ENCODE measurements at places on chromosomes 3 and 15. TPM values are rescaled to one million over a fixed set of nuclear protein-coding genes. Genes with fewer than 3 reads are reported as not detected.

UBAP1L gene
- total RNA-seq = 0.43 TPM

- no peak for DNase-seq
Observed at GRCh38 chr3:170044795-170045244, 7.0 kb downstream of the GPR160 start.

THUMPD3 gene
- total RNA-seq = 38.9 TPM

DNA sequence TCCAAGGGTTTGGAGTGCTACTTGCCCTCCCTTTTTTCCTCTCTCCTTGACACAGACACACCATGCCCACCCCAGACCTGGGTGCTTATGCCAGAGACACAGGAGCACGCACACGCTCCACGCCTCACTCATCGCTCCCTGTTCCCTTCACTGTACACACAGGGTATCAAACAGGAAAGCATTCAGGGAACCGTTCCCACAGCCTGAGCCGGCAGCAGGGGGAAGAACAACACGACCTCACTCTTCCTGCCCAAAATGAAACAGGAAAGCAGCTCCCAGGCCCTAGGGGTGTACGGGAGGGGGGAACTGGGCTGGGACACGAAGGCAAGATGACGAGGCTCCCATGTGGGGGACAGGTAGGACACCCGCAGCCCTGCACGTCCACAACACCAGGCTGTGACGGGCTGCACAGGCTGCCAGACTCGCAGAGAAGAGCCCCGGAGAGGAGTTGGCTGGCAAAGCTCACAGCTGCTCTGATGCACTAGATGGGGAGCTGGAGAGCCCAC is 11.2 kb downstream of the DLL4 start:
- no peak for DNase-seq

DNA sequence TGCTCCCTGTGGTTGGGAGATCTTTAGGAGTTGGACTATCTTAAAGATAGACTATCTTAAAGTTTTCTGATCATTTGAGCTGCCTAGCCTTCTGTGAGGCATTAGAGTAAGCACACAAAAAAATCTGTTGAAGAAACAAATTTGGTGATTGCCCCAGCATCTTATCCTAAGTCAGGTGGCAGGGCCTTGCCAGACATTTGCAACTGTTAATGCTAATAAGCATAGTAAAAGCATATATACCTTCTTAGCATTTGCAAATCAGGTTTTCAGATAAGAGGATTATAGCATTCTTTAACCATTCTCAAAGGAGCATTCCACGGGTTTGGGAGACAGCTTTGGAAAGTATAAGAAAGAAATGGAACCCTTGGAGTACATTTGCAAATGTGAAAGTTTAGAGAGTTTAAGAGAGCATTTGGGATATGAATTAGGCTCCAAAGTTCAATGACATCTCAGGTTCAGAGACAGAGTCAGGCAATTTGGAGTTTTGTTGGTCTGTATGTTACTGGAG is 61.0 kb downstream of the SEMA6D start:
- no peak for DNase-seq

- peak; percentile 65 for DNase-seq
Observed at GRCh38 chr3:104909198-104909597, 457.5 kb upstream of the ALCAM start.

CHRNA7 gene
- under 0.01 TPM for total RNA-seq

GRCh38 chr3:128051837-128052594 is at the start of gene SEC61A1:
Gene SEC61A1 (plus strand): TSS chr3:128052437. CDS start chr3:128052553, 116 bp downstream.
- DNase-seq = peak; percentile 99

DNA sequence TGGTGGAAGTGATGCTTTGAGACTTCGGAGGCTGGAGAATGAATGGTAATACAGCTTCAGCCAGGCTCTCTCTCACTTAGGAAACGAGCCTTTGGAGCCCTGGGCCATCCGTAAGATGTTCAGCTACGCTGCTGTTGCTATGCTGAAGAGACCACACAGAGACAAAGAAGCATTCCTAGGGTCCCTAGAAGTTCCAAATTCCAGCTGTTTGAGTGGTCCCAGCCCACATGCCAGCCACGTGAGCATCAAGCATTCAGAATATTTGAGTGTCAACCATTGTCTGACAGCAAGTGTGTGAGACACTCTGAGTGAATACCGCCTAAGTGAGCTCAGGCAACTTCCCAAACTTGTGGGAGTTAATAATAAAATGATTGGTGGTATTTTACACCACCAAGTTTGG is 212.9 kb downstream of the CD47 start:
- no peak for DNase-seq

GRCh38 chr3:191074511-191074910 is 124.5 kb upstream of the OSTN start:
- DNase-seq = no peak

GRCh38 chr3:52231502-52232278 is 6.2 kb upstream of the TLR9 start:
- peak; percentile 75 for DNase-seq

DNA sequence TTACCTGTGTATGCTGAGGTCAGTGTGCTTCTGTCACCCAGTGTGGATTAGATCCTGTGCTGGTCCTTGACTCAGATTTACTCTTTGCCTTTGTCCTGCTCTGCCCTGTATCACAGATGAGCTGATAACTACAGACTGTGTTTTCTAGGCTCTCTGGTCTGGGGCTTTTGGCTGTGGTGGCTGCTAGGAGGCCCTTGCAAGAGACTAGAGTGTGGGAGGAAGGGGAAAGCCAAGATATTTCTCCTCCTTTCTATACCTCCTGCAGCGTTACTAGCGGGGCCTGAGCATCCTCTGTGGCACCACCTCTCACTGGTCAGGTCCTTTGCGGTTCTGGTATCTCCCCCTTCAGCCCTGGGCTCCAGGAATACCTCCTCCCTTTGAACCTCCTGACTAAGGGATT is 282.3 kb upstream of the TBC1D5 start:
- DNase-seq = no peak

GRCh38 chr3:61371123-61371522 is 119.9 kb upstream of the FHIT start:
- no peak for DNase-seq

DNA sequence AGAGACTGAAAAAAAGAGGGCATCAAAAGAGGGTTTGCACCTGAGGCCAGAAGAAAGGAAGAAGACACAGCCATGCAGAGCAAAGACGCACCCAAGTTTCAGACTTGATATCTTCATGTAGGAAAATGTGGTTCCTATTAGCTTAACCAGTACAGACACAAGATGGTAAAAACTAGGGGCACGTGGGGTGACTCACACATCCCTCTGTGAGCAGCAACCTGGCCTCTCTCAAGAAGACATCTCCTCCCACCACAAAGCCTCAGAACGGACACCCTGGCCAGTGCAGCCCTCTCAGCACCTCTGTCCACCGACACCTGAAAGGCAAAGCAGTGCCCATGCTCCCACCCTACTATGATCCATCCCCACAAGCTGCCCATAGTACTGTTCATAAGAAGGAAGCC is 33.3 kb downstream of the GLB1 start:
- peak; percentile 82 for DNase-seq

DNA sequence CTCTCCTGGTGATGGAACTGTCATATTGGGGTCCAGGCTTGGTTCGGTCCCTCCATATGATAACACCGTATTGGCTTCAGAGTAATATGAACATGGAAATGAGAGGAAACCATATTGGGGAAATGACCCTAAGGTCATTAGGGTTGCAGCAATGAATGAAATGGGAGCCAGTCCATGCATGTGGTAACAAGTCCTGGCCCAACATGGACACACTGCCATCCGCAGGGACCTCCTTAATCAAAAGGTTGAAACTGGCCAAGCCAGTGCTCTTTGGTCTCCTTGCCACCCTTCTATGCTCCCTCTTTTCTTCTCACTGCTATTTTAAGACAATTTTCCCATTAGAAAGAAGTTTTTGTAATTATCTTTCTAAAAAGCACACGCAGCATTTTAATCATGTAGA is 8.3 kb downstream of the SHC4 start:
- no peak for DNase-seq

MYL3 gene
- not detected for total RNA-seq

MESP1 gene
- not detected for total RNA-seq

TBL1XR1 gene
- total RNA-seq = 87.2 TPM

DNA sequence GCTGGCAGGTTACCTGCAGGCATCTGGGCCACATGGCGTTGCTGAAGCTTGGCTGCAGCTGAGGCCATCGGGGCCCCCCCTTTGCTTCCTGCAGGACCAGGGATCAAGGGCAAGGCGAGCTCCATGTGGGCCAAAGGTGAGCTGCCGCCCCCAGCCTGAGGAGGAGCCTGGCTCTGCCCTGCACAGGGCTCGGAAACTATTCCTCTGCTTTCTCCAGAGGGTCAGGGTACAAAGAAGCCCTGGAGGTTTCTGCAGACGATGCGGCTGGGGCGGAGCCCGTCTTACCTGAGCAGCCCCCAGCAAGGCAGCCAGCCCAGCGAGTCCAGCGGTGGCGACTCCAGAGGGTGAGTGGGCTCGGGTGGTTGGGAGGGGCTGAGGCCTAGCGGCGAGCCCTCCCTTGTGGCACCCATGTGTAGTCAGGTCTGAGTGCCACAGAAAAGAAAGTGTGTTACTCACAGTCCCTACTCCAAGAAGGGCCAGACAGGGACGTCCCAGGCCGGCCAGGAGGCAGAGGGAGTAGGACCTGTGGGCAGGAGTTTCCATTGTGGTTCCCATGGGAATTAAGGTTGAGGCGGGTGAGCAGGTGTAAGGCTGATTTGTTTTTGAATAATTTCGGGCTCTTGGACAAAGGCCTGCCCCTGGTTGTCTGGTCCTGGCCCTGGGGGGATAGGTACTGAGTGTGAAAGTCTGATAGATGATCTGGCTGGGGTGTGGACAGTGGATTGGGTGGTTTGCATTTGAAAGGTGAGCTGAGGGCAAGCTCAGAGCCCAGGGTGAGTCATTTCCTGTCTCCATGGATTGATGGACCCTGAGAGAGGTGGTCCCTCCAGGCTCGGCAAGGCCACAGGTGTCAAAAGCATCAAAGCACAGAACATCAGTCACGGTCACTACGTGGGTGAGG is 25.4 kb downstream of the CFAP100 start:
- no peak for DNase-seq

RNU5B-1 gene
- total RNA-seq = not detected

RAD51 gene
- total RNA-seq = 5.1 TPM

GRCh38 chr15:44647637-44648036 is 15.8 kb downstream of the SPG11 start:
- no peak for DNase-seq

DNA sequence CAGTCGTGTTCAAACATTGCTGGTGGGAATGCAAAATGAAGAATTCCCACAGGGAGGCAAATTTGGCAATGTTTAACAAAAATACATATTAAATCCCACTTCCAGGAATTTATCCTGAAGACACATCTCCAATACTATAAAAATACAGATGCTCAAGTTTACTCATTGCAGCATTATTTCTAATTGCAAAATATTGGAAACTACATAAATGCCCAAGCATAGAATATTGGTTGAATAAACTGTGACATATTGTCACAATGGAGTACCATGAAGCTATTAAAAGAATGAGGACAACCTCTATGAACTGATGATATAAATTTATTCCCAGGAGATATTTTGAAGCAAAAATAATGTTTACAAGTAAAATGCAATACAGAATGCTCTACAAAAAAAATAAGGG is 49.7 kb upstream of the UBE2E2 start:
- no peak for DNase-seq

GRCh38 chr3:74621581-74621980 is 7.1 kb upstream of the CNTN3 start:
- DNase-seq = peak; percentile 37

- DNase-seq = no peak
Observed at GRCh38 chr15:48624700-48625099, 20.8 kb downstream of the FBN1 start.

GRCh38 chr3:151372063-151372820 is 12.3 kb downstream of the P2RY12 start:
- peak; percentile 74 for DNase-seq

MUC20 gene
- not detected for total RNA-seq

NEO1 gene
- total RNA-seq = 13.6 TPM

GRCh38 chr3:52493232-52494017 is 1.7 kb upstream of the STAB1 start:
- DNase-seq = no peak

DNA sequence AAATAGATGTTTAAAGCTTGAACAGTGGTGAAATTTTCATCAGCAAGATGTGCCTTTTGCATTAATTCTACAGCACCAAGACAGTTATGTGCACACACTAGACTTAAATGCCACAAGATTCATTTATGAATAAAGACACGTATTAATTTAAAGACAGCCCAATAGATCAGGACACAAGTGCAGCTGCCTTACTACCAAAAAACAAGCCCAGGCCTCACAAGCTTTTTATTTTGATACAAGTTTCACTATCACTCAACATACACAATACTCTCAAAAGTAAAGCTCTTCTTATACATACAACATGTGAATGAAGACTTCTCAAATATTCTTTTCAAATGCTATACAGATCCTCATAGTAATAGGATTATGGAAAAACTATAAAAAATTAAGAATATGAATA is 2.4 kb downstream of the ACAP2 start:
- no peak for DNase-seq

- no peak for DNase-seq
Observed at GRCh38 chr15:27805261-27806220, 293.6 kb downstream of the OCA2 start.
